ENCODE measurements at places on chromosomes 5 and 9. TPM values are rescaled to one million over a fixed set of nuclear protein-coding genes. Genes with fewer than 3 reads are reported as not detected.

CRB2 gene
- not detected for polyA plus RNA-seq

CCL27 gene
- 1.2 TPM for polyA plus RNA-seq

CERCAM gene
- 41.6 TPM for polyA plus RNA-seq

LECT2 gene
- polyA plus RNA-seq, result not detected

PDE6A gene
- 0.01 TPM for polyA plus RNA-seq

TYRP1 gene
- polyA plus RNA-seq, result 0.22 TPM

DOK3 gene
- 2.0 TPM for polyA plus RNA-seq

OBP2B gene
- not detected for polyA plus RNA-seq

HRH2 gene
- not detected for polyA plus RNA-seq

CRHBP gene
- not detected for polyA plus RNA-seq

NRARP gene
- polyA plus RNA-seq, result 0.76 TPM

IL33 gene
- 0.51 TPM for polyA plus RNA-seq

- DNase-seq, result no peak
Measured at GRCh38 chr9:83231039-83231438, 168.1 kb upstream of the RASEF start.

GRCh38 chr9:111743275-111743674 is 51.5 kb downstream of the SHOC1 start:
- DNase-seq, result peak; percentile 83

GRCh38 chr9:86368871-86369521 is 14.8 kb upstream of the TUT7 start:
- DNase-seq, result peak; percentile 96

DNA sequence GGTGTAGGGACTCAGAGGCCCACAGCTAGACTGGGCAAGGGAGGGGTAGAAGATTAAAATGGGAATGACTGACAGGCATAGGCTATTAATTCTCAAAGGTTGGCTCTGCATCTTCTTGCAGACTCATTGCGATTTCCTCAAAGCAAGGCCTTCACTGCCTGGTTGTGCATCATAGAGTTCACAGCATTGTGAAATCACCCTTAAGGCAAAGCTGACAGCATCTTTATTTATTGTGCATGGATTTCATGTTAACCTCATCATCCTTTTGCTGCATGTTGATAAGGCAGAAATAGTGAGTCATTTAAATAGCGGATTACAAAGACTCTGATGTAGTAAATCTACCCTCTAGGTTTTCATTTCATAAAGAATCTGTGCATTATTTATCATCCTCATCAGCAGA is 13.6 kb upstream of the PALM2AKAP2 start:
- peak; percentile 97 for DNase-seq

- no peak for DNase-seq
Measured at GRCh38 chr5:95891499-95891898, 69.0 kb upstream of the GLRX start.

- no peak for DNase-seq
Measured at GRCh38 chr5:154758493-154758892, 3.3 kb downstream of the LARP1 start.

DNA sequence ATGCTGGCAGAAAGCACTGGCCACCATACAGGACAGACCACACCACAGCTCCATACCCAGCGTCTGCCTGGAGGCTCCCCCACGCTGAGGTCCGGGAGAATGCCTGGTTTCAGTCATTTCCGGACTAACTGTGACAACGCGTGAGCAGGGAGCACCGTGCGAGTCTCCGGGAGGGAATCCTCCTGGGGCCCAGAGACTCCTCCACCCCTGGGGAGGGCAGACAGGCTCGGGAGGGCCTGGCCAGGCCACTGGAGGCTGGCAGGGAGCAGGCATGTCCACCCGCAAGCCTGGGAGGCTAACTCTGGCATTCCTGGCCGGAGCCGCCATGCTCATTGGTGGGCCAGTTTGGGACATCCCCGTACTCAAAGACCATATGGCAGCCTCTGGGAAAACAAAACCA is 6.5 kb downstream of the BRD3OS start:
- DNase-seq, result no peak

DNA sequence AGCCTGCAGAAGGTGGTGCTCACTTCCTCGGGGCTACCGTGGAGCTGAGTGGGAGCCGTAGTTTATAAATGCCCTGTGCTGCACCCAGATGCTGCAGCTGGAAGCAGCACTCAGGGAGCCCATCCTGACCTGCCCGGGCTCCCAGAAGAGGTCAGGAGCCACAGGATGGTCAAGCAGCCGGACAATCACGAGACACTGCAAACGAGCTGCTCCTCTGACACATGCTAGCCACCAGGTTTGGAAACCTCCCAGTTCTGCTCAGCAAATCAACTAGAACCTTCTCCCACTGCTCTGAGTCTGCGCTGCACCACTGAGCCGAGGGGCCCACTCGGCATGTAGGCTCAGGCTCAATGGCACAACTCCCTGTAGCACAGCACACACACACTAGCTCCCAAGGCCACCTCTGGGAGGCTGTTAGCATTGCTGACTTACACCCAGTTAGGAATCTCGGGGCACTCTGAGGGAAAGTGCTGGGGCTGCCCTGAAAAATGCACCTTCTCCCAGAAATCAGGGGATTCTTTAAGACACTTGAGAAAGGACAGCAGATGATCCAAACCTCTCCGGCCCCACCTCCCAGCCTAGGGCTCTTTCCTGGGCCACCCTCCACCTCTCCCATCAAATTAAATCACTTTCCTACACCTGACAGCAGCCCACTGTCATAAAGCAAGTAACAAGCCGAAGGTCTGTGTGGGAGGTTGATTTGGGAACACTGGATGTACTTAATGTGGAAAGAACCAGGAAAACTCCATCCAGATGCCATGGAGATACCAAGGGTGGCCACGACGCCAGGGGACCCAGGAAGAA is 59.1 kb downstream of the PSMB7 start:
- DNase-seq, result no peak

- DNase-seq, result no peak
Measured at GRCh38 chr9:23669776-23670175, 156.3 kb downstream of the ELAVL2 start.

- peak; percentile 55 for DNase-seq
Measured at GRCh38 chr9:134323741-134324358, 2.4 kb upstream of the RXRA start.

GRCh38 chr5:123147128-123147715 is 58.2 kb downstream of the PRDM6 start:
- no peak for DNase-seq

- DNase-seq, result no peak
Measured at GRCh38 chr5:142210864-142211412, 102.4 kb downstream of the NDFIP1 start.

DNA sequence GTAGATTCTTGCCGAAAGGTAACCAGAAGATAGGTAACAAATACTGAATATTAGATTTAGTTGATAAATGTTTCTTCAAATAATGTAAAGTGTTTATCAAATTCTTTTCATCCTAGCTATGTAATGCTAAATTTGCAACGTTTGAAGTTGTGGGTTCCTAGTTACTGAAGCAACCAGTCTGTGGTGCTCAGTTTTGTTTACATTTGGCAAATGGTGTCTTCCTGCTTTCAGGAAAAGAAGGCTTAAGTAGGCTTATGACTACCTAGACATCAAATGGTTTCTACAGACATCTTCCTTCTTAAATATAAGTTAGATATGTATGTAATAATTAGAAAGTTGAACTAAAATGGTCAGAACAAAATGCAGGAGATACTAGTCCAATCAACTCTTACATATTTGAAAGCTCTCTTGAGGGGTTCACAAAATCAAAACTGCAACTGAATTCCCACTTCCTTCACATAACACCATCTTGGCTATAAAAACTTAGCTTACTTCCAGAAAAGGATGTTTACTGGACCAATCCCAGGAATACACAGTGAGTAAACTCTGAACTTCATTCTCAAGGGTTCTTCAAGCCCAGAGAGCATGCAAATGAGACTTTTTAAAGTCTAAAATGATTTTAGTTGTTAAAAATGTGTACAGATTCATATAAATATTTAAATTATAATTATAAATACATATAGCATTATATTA is 125.7 kb upstream of the ITGA1 start:
- DNase-seq, result no peak

DNA sequence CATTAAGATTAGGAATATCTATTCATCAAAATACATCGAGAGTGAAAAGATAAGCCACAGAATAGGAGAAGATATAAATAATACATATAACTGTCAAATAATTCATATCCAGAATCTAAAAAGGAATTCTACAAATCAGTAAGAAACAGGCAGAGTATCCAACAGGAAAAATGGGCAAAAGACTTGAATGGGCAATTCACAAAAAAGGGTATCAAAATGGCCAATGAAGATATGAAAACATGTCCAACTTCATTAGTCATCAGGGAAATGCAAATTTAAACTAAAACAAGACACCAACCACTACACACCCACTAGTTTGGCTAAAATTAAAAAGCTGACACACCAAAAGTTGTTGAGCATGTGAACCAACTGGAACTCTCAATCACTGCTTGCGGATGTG is 206.9 kb upstream of the TBC1D2 start:
- DNase-seq, result no peak

- DNase-seq, result no peak
Measured at GRCh38 chr5:175102717-175103116, 341.3 kb downstream of the DRD1 start.

- no peak for DNase-seq
Measured at GRCh38 chr5:140992828-140993227, 26.6 kb downstream of the PCDHAC2 start.

DNA sequence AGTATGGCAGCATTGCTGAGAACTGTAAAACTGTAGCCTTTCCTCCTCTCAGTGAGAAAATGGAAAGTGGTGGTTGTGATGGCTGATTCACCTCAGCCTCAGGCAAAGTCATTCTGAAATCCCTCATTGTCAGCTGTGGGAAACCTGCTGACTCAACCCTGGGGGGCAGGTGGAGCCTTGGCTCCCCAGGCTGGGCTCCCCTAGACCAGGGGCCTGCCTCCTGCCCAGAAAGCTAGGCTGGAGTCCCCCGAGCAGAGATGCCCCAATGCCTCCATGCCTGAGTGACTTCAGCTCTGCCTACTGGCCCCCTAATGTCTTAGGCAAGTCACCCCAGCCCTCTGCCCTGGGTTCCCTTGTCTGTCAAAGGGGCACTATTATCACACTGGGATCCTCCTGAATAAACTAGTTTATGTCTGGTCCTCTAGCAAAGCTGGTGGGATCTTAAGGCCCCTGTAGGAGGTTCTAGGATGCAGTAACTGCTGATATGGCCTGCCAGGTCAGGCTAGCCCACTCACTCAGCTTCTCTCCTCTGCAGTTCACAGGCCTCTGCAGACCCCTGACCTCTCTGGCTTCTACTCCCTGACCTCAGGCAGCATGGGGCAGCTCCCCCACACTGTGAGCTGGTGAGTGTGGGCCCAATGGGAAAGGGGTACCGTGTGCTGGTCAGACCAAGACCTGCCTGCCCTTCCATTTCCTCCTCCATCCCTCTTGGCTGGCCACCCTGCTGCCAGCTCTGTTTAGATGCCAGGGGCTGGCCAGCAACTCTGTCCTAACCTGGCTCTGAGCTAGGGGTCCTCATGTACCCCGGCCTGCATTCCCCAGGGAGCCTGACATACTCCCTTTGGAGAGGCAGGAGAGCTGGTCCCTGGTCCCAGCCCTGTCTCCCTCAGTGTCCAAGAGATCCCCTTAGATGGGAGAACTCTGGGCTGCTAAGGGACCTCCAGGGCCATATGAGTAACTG is 24.2 kb downstream of the TCF7 start:
- DNase-seq, result peak; percentile 82

DNA sequence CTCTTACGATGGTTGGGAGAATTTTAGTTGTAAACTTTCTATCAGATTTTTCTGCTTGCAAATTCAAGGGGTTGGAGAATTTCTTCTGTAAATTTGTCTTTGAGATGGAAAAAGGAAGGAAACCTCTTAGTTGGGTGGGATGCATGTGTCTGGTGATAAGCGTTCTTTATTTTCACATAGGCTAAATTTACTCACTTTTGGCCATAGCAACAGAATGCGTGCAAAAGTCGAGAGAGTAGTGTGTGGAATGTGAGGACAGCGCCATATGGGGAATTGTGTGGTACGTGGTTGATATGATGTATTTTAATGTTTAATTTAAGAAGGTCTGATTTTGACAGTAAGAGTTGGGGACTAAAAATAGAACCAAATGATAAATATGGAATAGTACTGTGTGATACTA is 282.2 kb downstream of the TAF11L14 start:
- DNase-seq, result no peak

GRCh38 chr5:114249823-114250222 is 112.0 kb upstream of the KCNN2 start:
- DNase-seq, result no peak

DNA sequence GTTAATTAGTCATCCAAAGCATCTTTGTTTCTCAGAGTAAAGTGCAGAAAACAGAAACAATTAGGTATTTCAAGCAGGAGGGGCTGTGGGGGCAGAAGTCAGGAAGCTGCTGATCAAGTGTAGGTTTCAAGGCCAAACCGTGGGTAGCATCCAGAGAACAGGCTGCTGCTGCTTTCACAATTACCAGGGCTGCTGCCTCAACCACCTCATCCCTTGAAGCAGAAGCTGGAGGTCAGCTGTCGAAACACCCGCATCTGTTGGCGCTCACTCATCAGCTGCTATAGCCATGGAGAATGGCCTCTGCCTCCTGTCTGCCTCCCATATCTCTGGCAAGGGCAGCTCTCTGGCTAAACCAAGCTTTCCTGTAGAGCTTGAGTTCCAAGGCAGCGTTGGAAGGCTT is 122.9 kb upstream of the OSMR start:
- DNase-seq, result no peak

GRCh38 chr5:174618589-174618988 is 105.8 kb upstream of the MSX2 start:
- no peak for DNase-seq

- DNase-seq, result no peak
Measured at GRCh38 chr5:175895686-175896102, 24.3 kb downstream of the CPLX2 start.

DNA sequence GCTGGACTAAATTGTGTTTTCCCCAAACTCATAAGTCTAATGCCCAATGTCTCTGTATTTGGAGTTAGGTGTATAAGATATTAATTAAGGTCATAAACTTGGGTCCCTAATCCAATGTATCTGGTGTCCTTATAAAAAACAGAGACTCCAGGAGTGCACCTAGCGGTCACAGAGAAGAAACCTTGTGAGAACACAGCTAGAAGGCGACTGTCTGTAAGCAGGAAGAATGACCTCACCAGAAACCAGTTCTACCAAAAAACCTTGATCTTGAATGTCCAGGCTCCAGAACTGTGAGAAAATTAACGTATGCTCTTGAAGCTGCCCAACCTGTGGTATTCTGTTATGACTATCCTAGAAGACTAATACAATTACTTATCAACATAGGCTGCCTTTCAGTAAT is 591.7 kb upstream of the PTPRD start:
- no peak for DNase-seq

DNA sequence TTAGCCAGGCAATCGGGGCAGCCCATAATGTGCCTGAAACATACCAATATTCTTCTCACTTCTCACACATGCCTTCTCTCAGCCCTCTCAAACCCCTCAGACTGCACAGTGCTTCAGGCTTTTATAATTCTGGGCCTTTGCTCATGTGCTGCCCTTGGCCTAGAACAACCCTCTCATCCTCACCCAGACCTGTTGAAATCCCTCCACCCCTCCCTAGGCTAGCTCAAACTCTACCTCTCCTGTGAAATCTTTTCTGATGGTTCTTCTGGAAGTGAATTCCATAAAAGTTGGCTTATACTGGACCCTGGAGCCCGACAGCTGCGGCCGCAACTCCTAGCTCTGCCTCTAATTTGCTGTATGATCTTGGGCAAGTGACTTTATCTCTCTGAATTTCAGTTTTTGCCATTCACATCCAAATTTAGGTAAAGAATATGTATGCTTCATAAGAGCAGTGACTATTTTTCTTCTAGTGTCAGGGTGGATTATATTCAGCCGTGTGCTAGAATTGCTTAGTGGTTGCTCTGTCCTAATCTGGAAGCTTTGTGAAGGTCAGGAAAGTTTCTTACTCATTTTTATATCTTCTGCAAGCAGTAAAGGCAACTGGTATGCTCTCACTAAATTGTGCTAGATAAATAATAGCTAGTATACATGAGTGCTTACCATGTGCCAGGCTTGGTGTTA is 221.4 kb downstream of the MAPKAP1 start:
- no peak for DNase-seq
